ENCODE measurements at places on chromosomes 3 and 15. TPM values are rescaled to one million over a fixed set of nuclear protein-coding genes. Genes with fewer than 3 reads are reported as not detected.
A peak's percentile ranks its signal among the peaks of the same experiment; 100 is the strongest.

- DNase-seq: no peak
- peaks cover 9% of the 10 kb centered on the region for H3K36me3 ChIP-seq
- peaks cover 31% of the 10 kb centered on the region for H3K4me1 ChIP-seq
- no peak overlapping the region for H3K27ac ChIP-seq
- no peak overlapping the region for H3K4me3 ChIP-seq
Measured at GRCh38 chr3:38001456-38002081, 11.0 kb downstream of the VILL start.

GRCh38 chr3:170909129-170909903, 879 bp upstream of the EIF5A2 start:
- no peaks in the 10 kb centered on the region for H3K27me3 ChIP-seq
- H3K4me3 ChIP-seq: no peak overlapping the region
- peaks cover 4% of the 10 kb centered on the region for H3K4me1 ChIP-seq

GRCh38 chr3:120284747-120285507, at the start of gene GPR156:
GPR156 (minus strand) TSS chr3:120285222; CDS start chr3:120244098, 41,124 bp downstream.
- no peaks in the 10 kb centered on the region for H3K36me3 ChIP-seq
- H3K4me3 ChIP-seq: peak within 1 kb of the TSS; percentile 23
- H3K27me3 ChIP-seq: peaks cover 8% of the 10 kb centered on the region
- no peak for DNase-seq
- no peaks in the 10 kb centered on the region for H3K4me1 ChIP-seq

DNA sequence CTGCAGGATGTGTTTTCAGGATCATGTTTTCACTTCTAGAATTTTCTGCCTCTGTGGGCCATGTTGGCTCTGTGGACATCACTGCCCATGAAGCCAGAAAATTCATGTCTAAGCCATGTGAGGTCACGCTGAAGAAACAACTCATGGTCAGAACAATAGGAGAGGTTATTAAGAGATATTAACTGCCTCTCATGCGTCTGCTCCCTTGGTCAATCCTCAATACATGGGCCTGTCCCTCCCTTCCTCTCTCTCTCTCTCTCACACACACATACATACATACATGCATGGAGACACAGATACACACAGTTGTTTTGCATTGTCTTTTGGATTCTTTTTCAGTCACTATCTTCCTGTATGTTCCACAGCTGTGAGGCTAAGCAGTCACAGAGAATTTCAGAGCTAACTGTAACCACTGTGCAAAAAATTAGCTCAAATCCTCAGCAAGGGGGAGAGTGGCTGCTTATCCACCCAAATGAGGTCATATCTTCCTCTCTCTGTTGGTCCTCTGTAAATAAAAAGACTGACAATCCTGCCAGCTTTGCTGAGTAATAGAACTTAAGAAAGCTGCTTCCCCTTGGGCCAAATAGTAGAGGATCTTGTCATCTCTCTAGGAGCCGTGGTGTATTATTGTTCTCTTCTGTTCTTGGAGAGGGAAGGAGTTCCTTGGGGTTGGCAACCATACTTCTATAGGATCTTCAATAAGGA, 45.6 kb downstream of the LRTM1 start:
- DNase-seq: no peak
- no peak overlapping the region for H3K27ac ChIP-seq
- no peak overlapping the region for H3K4me3 ChIP-seq
- H3K27me3 ChIP-seq: no peaks in the 10 kb centered on the region

Gene GOLGA8S
- 0.08 TPM for total RNA-seq

GRCh38 chr3:132537297-132537696, 59.8 kb upstream of the ACKR4 start:
- DNase-seq: no peak
- no peaks in the 10 kb centered on the region for H3K27me3 ChIP-seq
- no peaks in the 10 kb centered on the region for H3K4me1 ChIP-seq
- H3K36me3 ChIP-seq: no peaks in the 10 kb centered on the region
- no peak overlapping the region for H3K27ac ChIP-seq

DNA sequence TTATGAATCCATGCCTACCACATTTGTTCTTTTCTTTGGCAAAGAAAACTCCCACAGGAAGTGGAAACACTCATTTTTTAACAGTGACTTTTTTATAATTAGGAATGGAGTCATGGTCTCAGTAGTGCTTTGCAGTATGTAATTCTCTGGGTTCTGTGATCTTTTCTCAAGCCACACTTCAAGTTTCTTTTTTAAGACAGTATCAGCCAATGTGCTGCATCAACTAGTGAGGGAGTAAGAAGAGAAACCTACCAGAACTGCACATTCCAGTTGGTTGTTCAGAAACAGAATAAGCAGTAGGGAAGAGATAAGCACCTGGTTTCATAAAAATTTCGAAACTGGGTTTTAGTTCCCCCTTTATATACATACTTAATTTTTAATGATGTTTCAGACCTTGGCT, 126.3 kb downstream of the FOXB1 start:
- DNase-seq: no peak
- no peak overlapping the region for H3K27ac ChIP-seq
- H3K36me3 ChIP-seq: no peaks in the 10 kb centered on the region
- no peak overlapping the region for H3K4me3 ChIP-seq
- H3K27me3 ChIP-seq: no peaks in the 10 kb centered on the region
- no peaks in the 10 kb centered on the region for H3K4me1 ChIP-seq

DNA sequence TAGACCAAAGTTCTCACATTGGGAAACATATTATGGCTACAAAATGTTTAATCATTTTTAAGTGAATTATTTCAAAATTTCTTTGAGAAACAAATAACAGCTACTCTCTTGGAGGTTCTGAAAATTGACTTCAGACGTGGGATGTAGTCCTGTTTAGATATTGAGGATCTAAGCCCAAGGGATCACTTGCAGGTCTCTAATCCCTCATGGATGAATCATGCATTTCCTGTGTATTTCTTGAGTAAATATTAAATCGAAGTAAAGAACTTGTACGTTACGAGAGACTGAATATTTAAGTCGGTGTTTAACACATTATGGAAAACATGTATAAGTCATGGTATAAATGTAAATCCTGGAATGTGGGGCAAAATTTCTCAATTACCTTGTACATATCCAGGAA, 119.8 kb downstream of the EPHA3 start:
- H3K27ac ChIP-seq: no peak overlapping the region
- H3K27me3 ChIP-seq: no peaks in the 10 kb centered on the region
- H3K36me3 ChIP-seq: no peaks in the 10 kb centered on the region
- H3K4me3 ChIP-seq: no peak overlapping the region

DNA sequence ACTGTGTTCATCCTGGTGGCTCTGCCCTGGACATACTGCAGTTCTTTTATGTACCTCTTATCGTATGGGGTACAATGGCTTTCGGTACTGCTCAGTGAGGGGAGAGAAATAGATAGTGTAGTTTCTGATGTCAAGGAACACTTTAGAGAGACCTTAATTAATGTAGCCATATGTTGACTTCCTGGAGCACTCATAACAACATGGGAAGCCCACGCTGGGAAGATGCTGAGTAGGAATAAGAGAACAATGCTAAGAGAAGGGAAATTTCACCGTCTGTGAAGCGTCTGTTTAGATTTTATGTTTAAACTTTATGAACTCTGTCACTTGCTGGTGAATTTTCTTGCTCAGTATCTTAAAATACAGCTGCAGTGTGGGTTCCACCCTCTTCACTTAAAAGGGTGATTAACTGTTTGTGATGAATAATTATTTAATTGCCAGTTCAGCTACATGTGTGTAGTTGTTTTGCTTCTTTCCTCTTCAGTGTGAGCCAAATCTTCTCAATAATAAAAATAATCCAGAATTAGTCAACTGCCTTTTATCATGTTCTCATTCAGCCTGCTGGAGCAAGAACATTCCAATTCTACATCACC, 373.1 kb upstream of the TPRG1 start:
- no peaks in the 10 kb centered on the region for H3K4me1 ChIP-seq
- H3K27ac ChIP-seq: peak overlapping the region; percentile 10
- no peaks in the 10 kb centered on the region for H3K36me3 ChIP-seq
- H3K27me3 ChIP-seq: no peaks in the 10 kb centered on the region

GRCh38 chr3:114307222-114307830, 13.5 kb downstream of the TIGIT start:
- no peaks in the 10 kb centered on the region for H3K36me3 ChIP-seq
- no peaks in the 10 kb centered on the region for H3K27me3 ChIP-seq
- no peaks in the 10 kb centered on the region for H3K4me1 ChIP-seq
- no peak overlapping the region for H3K27ac ChIP-seq
- DNase-seq: no peak

- DNase-seq: peak; percentile 66
- peaks cover 19% of the 10 kb centered on the region for H3K4me1 ChIP-seq
- H3K36me3 ChIP-seq: peaks cover 25% of the 10 kb centered on the region
- no peak overlapping the region for H3K4me3 ChIP-seq
- H3K27me3 ChIP-seq: no peaks in the 10 kb centered on the region
Measured at GRCh38 chr3:172511783-172512762, 11.2 kb downstream of the TNFSF10 start.

Gene CADM2
- total RNA-seq: 1.2 TPM

DNA sequence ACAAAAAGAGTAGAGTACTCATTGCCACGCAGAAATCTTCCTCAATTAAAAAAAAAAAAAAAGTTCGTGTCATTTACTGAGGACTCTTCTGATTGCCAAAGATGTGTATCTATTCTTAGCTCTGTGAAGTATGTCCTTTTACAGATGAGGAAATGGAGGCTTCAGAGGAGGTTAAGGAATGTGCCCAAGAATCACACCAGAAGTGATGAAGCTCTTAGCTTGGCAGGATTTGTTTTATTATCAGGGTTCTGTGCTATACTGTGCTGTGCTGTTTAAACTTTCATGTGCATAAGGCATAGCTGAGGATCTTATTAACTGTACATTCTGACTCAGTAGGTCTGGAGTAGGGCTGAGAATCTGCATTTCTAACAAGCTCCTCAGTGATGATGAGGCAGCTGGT, 665.2 kb upstream of the ADAMTS9 start:
- no peaks in the 10 kb centered on the region for H3K27me3 ChIP-seq
- no peak overlapping the region for H3K27ac ChIP-seq
- no peaks in the 10 kb centered on the region for H3K36me3 ChIP-seq

Gene CCDC9B
- 28.7 TPM for total RNA-seq

Gene LXN
- total RNA-seq: 55.8 TPM

Gene PLCD1
- total RNA-seq: 70.0 TPM

GRCh38 chr3:150582620-150583019, 20.5 kb upstream of the SELENOT start:
- H3K36me3 ChIP-seq: peaks cover 11% of the 10 kb centered on the region
- DNase-seq: no peak
- no peaks in the 10 kb centered on the region for H3K4me1 ChIP-seq
- no peak overlapping the region for H3K4me3 ChIP-seq

DNA sequence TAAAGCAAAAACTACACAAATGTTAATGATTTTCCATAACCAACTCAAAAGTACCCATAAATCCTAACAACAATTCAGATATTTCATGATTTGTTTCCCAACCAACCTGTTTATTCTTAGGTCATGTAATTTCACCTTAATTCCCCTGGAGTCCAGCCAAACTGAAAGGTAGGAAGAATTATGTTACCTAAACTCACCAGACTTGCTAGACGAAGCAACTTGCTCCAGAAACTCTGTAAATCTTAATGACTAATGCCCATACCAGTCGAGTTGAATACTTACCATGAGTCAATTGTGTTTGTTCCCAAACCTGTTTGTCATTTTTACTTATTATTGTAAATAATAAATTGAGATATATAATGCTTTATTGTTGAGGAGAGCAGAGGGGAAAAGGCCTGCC, 1030.0 kb downstream of the TBL1XR1 start:
- H3K27ac ChIP-seq: no peak overlapping the region
- H3K36me3 ChIP-seq: no peaks in the 10 kb centered on the region
- H3K4me3 ChIP-seq: no peak overlapping the region
- H3K27me3 ChIP-seq: no peaks in the 10 kb centered on the region
- no peak for DNase-seq

- no peaks in the 10 kb centered on the region for H3K27me3 ChIP-seq
- no peaks in the 10 kb centered on the region for H3K36me3 ChIP-seq
- no peaks in the 10 kb centered on the region for H3K4me1 ChIP-seq
- H3K4me3 ChIP-seq: no peak overlapping the region
- DNase-seq: peak; percentile 39
Measured at GRCh38 chr15:95025924-95026728, 794.8 kb downstream of the MCTP2 start.

All from colonic mucosa (tissue), 4 donors.